Stimulated activated CD4-positive, alpha-beta T cell treated with anti-CD3 and anti-CD28 coated beads, Interleukin-4, amount 100 ng/mL, for 4 hours (primary cell): ENCODE measurements at places on chromosomes 7 and 10.

DNA sequence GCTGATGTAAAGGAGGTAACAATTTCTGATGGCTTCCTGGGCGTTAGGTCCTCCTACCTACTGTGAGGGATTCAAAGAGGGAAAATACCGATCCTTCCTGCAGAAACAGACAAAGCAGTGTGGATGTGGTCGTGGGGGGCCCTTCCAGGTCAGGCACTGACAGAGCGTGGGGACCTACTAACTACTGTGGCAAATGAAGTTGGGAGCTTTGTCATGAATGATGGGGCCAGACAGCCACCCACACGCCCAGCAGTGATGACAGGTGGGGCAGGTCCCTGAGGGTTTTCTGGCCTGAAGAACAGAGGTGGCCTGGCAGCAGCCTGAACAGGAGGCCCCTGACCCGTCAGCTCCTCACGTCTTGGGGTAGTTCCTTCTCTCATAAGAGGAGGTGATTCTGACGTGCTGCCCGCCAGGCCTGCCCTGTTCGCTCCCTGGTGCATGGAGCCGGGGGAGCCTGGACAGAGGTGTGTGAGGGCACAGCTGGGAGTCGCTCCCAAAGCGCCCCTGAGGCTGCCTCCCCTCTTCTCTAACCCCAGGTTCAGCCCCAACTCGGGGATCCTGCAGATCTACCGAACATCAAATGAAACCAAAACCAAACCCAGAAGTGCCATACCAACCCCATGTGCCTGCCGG lies 4.2 kb downstream of the ATP6V0E2 start:
- no peak for DNase-seq

- no peak for DNase-seq
Observed at GRCh38 chr7:135246191-135246825, 12.7 kb downstream of the STRA8 start.

- DNase-seq = no peak
Observed at GRCh38 chr10:77516575-77516974, 121.0 kb downstream of the KCNMA1 start.

- no peak for DNase-seq
Observed at GRCh38 chr10:83346266-83346910, 792.9 kb upstream of the GHITM start.

GRCh38 chr7:110676785-110677184 lies 414.1 kb upstream of the LRRN3 start:
- DNase-seq = no peak

DNA sequence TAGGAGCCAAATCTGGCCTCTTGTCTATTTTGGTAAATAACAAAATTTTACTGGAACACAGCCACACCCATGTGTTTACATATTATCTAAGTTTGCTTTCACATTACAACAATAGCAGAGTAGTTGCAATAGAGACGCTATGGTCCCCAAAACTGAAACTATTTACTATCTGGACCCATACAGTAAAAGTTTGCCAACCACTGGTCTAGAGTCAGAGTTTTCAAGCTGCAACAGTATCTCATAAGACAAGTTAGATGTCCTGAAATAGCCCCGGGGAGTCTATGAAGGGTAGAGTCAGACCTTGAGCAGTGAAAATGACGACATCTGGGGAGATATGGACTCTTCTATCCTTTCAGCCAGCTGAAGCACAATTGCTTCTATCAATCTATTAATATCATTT lies 74.2 kb downstream of the CTNNA3 start:
- no peak for DNase-seq

GRCh38 chr10:71765176-71765904 lies 8.0 kb downstream of the VSIR start:
- no peak for DNase-seq

- no peak for DNase-seq
Observed at GRCh38 chr7:30474893-30475292, 3.7 kb downstream of the NOD1 start.

DNA sequence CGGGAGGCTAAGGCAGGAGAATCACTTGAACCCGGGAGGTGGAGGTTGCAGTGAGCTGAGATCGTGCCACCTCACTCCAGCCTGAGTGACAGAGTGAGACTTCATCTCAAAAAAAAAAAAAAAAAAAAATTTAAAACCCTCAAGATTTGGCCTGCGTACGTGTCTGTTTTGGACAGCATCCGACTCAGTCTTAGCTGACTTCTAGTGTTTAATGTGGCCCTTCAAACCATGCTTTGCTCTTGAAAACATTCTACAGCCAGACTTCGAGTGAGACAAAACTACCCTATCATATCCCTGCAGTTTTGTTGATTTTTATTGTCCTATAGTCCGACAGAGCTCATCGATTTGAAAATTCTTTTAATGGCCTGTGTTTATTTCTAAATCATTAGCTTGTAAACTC lies 227.1 kb upstream of the SH2B2 start:
- no peak for DNase-seq

DNA sequence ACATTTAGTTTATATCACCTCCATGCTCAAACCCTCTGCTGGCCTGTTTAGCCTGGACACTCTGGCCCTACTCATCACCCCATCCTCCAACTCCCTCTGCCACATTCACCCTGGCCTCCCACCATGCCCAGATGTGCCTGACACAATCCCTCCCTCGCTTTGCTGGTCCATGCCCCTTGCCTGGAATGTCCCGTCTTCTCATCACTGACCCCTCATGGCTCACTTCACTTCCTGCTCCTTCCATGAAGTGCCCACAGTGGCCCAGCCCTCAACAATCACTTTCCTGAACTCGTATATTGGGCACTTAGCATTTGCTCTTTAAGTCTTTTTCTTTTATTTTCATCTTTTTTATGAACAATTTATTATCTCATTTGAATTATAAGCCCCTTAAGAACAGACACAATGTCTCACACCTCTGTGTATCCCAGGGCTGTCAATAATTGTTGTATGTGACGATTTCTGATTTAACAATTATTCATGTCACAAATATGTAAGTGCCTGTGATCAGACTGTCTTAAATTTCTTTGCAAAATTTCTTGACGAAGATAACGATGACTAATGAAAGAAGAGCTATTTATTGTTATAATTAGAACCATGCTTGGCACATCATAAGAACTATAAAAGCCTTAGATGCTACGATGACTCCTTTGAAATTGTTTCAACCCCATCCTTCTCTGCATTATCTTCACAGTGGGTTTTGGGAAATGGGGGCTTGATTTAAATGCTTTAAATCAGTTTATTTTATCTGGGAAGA lies 209.9 kb upstream of the YAE1 start:
- no peak for DNase-seq
